GM23338 (cell line): ENCODE measurements at places on chromosomes 3 and 15.

DNA sequence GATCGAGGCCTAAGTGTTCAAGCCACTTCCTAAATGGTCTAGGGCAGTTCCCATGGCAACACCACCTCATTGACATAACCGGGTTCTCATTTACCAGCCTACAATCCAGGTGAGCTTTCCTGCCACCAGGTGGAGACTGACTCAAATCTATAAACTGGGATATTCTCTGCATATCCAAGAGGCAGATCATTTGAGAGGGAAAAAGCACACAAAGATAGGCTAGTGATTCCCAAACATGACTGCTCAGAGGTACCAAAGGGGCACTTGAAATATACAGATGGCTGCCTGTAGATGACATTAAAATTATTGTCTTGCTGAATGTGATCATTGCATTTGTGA, 141.3 kb upstream of the PROK2 start:
- DNase-seq = peak; percentile 95

DNA sequence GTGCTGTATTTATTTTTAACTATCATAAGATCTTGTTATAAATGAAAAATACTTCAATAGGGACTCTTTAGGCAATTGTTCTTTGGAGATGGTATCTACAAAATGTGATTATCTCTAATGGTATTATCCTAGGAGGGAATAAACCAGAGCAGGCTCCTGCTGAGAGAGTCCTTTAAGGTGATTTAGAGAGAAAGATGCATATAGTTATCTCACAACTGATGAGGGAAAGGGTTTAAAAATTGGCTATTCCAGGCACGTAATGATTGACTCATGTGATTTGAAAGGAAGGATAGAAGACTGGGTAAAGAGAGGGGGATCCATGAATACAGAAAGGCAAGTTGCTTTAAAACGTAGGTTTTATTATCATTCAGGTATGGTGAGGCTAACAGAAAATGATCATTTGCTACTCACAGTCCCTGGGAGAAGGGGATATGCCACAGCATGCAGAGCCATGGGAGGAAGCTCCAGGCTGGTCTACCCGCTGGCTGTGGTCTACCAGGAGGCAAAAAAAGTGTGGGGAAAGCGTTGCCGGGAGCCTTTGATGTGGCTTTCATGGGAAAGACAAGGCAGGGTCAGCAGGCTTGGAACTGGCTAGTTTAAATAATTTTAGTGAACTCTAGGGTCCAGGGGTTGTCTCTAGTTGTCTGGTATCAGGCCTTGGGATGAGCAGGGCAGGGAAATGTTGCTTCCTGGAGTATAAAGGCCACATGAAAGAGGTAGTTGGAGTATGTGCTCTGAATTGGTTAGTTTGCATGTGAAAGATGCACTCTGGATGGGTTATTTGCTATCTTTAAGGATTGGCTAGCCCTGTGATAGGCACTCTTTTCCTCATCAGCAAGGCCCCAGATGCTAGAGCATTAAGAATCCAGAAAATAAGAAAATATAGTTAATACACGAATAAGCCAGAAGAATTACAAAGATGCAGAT, 798.4 kb upstream of the GRM7 start:
- DNase-seq = no peak

GRCh38 chr3:87558492-87558891, 282.1 kb upstream of the POU1F1 start:
- DNase-seq = no peak

- no peak for DNase-seq
Measured at GRCh38 chr3:149462581-149463011, 11.9 kb upstream of the TM4SF4 start.

DNA sequence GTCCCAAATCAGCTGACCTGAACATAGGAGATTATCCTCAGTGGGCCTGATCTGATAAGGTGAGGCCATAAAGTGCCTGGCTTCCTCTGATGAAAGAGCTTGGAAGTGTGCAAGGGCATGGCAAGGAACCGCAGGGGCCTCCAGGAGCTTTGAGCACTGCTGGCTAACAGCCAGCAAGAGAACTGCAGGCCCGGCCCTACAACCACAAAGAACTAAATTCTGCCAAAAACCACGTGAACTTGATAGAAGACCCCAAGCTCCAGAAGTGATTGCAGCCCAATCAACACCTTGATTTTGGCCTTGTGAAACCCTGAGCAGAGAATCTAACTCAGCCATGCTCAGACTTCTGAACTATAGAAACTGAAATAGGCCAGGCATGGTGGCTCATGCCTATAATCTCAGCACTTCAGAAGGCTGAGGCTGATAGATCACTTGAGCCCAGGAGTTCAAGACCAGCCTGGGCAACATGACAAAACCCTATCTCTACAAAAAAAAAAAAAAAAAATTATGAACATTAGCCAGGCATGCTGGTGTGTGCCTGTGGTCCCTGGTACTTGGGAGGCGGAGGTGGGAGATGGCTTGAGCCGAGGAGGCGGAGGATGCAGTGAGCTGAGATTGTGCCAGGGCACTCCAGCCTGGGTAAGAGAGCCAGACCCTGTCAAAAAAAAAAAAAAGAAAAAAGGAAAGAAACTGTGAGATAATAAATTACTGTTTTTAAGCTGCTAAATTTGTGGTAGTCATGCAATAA, 7.7 kb upstream of the DIS3L start:
- DNase-seq = no peak

DNA sequence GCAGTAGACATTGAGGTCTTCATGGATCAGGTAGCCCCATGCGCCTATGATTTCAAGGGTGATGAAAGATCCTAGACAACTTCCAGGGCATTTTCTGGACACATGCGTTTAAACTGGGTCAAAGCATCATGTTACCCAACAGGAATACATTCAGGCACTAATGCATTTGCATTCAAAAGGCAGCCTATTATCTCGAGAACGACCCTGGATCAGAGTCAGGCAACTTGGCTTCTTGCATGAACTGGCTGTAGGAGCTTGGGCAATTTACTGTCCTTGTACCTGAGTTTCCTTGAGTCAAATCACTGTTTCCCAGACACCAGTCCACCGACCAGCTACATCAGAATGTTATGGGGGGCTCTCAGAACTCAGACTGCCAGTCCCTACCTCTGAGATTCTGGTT, 51.5 kb upstream of the CHST2 start:
- DNase-seq = peak; percentile 40

DNA sequence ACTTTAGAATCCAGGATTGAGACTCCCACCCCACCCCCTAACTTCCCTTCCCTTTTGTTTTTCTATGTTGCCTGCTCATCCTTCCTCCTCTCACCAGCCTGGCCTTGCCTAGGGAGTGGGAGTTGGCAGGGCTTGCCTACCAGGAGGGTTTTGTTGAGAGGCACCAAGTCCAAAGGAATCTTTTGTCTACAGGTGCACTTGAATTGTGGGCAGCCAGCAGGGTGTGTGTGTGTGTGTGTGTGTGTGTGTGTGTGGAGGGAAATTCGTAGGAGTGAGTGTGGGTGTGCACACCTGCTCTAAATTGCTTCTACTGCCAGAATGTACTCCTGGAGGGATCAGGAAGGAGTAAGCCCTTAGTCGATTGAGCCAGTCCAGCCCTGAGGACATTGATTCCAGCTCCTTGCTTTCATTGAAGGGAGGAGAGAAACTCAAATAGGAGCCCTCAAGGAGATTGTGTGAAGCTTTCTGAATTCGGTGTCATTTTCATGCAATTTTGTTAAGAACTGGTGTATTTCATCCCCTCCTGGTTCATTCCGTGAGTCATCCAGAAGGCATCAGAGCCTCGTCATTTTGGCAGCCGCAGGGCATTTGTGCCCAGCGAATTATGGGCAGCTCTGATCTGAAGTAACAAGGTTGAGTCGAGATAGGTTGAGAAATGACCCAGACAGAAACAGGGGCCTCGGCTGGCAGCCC, 112.1 kb downstream of the SLCO3A1 start:
- no peak for DNase-seq

DNA sequence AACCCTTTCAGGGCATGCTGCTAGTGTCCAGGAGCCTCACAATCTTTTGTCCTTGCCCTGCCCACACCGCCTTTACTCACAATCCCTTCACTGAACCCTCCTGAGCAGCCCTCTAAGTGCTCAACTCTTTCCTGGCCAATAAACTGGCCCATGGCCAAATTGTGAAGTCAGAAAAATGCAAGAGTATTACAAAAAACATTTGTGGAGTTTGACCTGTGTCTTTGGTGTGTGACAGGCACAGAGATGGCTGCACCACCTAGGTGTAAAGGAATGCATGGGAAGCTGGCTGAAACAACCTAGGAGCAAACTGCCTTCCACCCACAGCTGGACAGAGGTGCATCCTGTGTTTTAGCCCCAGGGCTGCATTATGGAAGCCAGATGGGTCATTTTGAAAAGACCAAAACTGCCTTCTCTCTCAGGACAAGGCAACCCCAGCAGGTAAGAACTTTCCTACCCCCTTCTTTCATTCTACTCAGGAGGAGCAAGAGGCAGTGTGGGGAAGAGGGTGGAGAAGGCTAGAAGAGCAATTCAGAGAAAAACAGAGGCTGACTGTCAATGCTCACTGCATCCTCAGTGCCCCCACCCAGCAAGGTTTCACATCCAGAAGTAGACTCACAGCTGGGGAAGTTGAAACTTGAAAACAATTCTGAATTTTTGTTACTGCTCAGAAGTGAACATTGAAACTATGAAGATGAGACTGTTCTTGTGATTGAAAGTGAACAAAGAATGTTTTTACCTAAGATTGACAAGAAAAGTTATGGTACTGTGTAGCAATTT, 78.6 kb downstream of the TRIM42 start:
- DNase-seq = no peak

GRCh38 chr3:99658274-99658673, 19.9 kb downstream of the COL8A1 start:
- DNase-seq = no peak

DNA sequence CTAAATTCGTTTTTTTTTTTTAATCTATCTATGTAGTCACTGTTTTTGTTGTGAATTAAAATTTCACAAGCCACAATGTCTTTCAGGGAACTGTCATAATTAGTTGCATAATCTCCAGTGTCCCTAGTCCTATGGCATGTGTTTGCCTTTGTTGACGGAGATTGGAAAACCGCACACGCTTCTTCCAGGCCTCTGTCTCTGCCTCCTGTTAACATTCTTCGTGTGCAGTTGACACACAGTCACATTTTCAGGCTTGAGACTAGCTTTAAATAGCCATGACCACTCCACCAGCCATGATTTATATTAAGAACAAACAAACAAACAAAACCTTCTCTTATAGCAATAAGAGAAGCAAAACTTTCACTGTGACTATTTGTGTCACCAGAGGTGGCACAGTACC, 139.8 kb downstream of the DUT start:
- no peak for DNase-seq

DNA sequence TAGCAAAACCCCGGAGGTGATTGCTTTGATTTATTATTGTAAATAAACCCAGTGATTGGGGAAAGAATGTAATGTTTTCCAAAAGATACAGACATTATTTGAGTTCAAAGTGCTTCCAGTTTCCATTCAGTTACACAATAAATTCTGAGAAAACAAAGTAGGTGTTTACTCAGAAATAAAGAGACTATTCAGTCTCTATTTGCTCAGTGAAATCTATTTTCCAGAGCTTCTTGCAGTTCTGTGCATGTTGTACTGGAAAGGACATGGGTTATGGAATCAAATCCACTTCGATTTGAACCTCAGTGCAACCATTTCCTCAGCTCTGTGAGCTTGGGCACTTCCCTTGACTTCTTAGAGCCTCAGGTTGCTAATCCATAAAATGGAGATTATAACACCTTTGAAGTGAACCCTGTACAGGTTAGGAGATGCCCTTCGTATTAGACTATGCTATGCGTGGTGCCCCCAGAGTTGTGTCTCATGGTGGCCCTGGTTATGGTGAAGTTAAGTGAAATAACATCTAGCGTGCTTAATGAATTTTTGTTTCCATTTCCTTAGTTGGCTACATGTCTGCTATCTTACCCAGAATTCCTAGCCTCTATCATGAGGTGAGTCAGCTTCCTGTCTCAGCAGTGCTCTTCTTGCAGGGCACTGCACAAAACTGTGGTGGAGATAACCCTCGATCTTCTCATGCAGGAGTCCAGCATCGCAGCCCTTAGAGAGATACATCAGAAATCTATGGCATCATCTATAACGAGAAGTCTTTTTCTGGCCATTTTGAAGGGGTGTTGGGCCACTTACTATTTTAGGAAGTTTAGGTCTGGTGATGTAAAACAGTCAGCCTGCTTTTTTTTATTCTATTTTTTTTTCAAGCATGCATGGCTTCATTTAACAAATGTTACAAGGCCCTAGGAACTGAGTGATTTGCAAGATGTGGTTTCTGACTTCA, 97.7 kb downstream of the RPL39L start:
- no peak for DNase-seq

- DNase-seq = no peak
Measured at GRCh38 chr3:115648559-115648958, 25.2 kb downstream of the GAP43 start.

DNA sequence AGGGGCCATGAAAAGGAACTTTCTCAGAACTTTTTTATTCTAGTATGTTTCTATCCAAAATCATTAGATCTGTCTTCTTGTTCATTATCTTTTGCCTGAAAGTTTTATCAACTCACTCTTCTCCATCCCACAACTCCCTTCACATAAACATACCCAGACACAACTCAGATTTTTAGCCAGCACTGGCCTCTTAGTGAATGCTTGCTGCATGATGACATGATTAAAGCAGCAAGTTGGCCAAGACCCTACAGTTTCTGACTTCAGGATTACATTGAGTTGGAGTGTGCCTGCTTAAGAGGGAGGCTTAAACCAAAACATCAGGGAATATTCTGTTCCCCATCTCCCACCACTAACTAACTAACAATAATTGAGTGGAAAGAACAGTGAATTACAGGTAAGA, 38.1 kb downstream of the PLSCR2 start:
- DNase-seq = no peak

GRCh38 chr3:19881036-19881435, 53.0 kb downstream of the EFHB start:
- DNase-seq = peak; percentile 61

DNA sequence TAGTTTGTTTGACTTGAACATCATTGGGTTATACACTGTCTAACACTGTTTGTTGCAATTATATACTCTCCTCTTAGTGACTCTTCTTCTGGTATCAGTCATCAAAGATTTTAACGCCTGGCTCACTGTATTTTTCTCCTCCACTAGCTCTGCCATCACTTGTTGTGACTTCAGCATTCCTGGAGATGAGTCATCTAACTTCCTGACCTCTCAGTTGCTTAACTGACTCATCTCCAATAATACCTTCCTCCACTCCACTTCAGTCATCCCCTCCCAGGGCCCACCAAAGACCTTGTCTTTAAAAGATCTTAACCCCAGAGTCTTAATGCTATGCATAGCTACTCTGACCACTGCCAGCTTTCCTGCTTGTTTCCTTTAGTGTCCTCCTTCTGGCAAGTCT, 28.6 kb upstream of the CLSTN2 start:
- DNase-seq = no peak
